Mucosa of gallbladder (tissue), 1 donor: ENCODE measurements at places on chromosomes 4 and X. TPM values are rescaled to one million over a fixed set of nuclear protein-coding genes. Genes with fewer than 3 reads are reported as not detected.
A peak's percentile ranks its signal among the peaks of the same experiment; 100 is the strongest.

DNA sequence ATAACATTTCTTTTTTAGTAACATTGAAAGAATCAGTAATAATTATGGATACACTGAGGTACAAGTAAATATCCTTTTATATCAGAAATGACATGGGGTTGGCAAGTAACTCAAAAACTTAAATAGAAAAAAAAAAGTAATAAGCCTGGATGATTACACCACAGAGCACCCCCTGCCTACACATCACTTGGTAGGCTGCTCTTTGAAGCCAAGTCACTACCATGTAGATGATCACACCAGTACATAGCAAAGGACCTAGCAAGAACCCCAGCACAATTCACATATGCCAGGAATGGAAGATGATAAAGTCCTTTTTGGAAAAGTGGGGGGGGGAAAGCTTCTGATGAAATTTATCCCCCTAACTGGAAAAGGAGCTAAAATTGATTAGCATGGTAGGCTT is 56.9 kb downstream of the METTL14 start:
- DNase-seq = no peak

DNA sequence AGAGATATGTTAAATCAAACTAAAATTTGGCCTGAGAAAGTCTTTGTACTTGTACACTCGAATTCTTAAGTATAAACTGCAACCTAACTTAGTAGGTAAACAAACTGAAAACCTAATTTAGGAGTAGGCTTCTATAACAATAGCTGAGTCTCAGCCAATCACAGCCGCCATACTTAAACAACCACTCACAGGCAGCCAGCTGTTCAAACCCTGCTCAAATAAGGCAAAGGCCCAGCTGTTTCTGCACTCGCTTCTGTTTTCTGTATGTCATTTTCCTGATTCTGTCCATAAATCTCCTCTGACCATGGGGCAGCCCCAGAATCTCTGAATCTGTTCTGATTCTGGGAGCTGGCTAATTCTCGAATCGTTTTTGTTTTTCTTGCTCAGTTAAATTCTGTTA is 7.8 kb upstream of the PLS3 start:
- no peak for DNase-seq

DNA sequence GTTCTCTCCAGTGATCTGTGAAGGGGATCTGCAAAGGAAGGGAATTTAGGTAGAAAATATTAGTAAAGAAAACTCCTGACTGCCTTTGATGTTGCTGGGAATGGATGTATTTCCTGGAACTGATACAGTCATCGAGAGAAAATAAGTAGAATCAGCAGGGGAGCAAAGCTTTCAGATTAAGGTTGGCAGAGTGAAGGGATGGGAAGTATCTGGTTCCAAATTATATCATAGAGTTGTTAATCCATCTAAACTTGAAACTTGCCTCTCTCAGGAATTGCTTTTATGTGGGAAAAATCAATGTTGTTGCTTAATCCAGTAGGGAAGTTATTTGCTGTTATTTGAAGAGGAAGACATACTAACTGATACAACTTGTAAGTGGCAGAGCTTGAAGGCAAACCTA is 19.3 kb downstream of the EPHA5 start:
- no peak for DNase-seq

DNA sequence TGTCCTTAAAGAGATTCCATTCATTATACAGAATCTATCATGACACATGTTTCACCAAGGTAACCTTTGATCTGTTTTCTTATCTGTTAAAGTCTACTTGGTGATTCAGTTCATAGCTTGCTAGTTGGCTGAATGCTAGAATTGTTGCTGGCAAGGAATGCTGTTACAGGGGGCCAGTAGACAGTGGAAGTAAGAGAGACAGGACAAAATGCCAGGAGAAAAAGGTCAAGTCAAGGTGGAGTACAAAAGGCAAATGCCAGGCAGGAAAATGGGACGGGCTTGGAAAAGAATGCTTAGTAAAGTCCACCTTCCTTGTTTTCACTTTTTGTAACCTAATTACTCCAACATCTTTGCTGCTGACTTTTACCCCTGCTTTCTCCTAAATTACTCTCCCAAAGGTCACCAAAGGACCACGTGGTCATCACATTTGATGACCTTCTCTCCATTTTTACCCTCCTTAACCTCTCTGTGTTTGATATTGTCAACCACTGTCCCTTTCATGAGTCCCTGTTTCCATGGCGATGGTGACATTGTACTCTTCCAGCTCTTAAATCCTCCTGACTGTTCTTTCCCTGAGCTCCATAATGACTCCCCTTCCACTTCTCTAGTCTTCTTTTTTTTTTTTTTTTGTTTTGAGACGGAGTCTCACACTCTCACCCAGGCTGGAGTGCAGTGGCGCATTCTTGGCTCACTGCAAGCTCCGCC is 24.5 kb upstream of the TAPT1 start:
- peak; percentile 49 for DNase-seq

GRCh38 chrX:10979956-10980355 is 131.2 kb upstream of the HCCS start:
- no peak for DNase-seq

- DNase-seq = no peak
These were observed 277.7 kb upstream of the TET2 start for GRCh38 chr4:104868958-104869357.

DNA sequence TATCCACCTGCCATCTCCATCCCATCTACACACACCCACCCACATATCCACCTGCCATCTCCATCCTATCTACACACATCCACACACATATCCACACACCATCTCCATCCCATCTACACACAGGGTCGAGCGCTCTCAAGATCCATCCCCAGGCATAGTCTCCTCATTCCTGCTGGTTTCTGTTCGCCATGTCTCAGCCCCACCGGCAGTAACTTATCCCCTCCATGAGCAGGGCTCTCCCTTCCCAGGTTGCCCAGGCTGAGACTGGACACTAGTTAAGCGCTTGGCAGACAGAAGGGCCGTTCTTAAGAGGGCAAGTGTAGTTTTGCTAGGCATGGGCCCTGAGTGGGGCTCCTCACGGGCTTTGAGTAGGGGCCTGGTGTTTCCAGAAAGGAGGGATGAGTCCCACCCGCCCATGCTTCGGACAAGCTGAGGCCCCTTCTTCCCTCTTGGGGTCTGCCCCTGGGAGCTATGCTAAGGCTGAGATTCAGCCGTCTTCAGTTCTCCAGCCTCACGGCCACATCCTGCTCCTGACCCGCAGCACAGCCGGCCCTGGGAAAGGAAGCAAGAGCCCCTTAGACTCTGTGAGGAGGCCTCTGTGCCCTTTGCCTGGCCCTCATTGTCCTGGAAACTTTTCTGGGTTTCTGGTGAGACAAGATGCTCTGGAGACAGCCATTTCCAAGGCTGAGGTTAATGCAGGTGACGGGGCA is 20.4 kb downstream of the TMEM271 start:
- no peak for DNase-seq

- no peak for DNase-seq
These were observed 7.6 kb upstream of the SRD5A3 start for GRCh38 chr4:55338486-55338885.

GRCh38 chr4:25131926-25132325 is 28.3 kb downstream of the SEPSECS start:
- DNase-seq = no peak

DNA sequence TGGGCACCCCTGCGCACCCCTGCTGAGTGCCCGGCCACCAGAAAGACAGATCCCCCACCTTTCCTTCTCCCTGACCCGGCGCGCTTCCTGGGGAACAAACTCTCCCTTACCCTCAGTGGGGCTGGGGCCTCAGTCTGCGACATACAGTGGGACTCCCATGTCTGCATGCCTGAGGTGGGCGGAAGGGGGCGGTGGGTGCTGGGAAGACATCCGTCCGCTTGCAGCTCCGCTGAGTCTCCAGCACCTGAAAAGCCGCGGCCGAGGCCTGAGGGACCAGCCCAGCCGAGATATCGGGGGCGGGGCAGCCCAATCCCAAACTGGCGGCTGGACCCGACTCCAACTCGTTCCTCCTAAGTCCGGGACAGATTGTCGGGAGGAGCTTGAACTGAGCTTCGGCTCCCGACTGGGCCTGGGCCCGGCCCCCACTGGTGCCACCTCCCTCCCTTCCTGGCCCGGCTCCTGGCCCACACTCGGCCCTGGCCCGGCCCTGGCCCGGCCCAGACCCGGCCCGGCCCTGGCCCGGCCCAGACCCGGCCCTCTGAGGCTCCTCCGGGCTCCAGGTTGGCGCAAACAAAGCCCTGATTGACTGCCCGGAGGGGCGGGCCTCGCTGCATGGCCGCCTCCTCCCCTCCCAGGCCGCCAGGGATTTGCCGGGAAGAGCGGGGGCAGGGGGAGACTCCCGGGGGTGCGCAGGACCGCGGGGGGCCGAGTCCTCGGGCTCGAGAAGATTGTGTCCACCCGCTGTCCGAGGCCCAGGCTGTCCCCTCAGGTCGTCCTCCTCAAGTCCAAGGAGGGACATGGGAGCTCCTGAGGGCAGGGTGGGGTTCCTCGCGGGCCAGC is 877 bp upstream of the SLC16A2 start:
- peak; percentile 58 for DNase-seq

- DNase-seq = no peak
These were observed 190.3 kb upstream of the PSAPL1 start for GRCh38 chr4:7625071-7625470.

GRCh38 chr4:183961795-183962194 is 56.7 kb downstream of the STOX2 start:
- no peak for DNase-seq

- no peak for DNase-seq
These were observed 22.3 kb downstream of the GRIA2 start for GRCh38 chr4:157242871-157243270.

- DNase-seq = no peak
These were observed 241.1 kb upstream of the PPP1R2C start for GRCh38 chrX:43019021-43019420.

- no peak for DNase-seq
These were observed 368.0 kb downstream of the CCSER1 start for GRCh38 chr4:90495211-90495610.

GRCh38 chr4:78766650-78767049 is 9.5 kb upstream of the BMP2K start:
- no peak for DNase-seq

GRCh38 chr4:44668526-44668925 is 9.7 kb upstream of the GUF1 start:
- no peak for DNase-seq

Gene MAOA
- 126 TPM for total RNA-seq

Gene ODAPH
- not detected for total RNA-seq

Gene CT55
- not detected for total RNA-seq

Gene DNAAF6
- not detected for total RNA-seq

Gene CDKL5
- 12.1 TPM for total RNA-seq

Gene DMRTC1B
- not detected for total RNA-seq

Gene GAGE12J
- not detected for total RNA-seq

Gene FIP1L1
- total RNA-seq = 43.3 TPM

Gene TRIM60
- total RNA-seq = not detected

Gene USP17L18
- not detected for total RNA-seq

Gene TEX13C
- total RNA-seq = not detected
